ENCODE measurements at places on chromosomes 5 and 9.

GRCh38 chr5:143573568-143574170, 170.2 kb upstream of the NR3C1 start:
- no peak for DNase-seq

DNA sequence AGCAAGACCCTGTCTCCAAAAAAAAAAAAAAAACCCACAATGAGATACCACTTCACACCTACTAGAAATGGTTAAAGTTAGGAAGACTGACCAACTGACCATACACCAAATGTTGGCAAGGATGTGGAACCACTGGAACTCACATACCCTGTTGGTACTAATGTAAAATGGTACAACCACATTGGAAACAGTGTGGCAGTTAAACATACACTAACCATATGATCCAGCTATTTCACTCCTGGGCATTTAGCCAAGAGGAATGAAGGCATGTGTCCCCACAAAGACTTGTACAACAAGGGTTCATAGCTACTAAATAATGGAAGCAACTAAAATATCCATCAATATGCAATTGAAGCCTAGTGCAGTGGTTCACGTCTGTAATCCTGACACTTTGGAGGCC, 21.3 kb downstream of the NAIF1 start:
- DNase-seq = no peak

DNA sequence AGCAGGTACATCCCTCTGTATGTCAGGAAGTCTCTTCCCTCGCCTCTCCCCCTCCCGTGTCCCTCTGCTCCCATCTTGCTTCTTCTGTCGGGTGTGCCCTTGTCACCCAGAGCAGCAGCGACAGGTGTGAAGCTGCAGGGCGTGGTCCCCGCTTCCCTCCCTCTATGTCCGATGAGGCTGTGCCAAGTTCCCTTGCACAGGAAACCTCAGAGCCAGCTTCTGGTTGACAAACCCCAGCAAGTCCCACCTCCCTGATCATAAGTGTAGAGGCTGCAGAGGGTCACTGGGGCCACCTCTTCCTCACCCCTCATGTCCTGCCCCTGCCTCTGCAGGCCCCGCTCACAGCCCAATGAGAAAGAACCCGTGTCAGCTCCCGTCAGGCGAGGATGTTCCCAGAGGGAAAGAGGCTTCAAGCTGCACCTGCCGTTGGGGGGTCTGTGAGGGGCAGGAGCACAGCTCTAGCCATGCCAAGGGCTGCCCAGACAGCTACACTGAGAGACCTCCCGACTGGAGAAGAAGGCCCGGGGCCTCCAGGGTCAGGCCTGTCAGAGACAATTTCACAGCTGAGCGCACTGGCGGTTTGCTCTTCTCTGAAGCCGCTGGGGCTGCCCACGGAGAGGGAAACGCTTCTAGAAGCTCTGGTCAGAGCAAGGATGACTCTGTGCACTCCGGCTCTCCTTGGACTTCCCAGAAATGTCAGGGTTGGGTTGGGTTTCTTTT, 73.3 kb downstream of the AK8 start:
- no peak for DNase-seq

DNA sequence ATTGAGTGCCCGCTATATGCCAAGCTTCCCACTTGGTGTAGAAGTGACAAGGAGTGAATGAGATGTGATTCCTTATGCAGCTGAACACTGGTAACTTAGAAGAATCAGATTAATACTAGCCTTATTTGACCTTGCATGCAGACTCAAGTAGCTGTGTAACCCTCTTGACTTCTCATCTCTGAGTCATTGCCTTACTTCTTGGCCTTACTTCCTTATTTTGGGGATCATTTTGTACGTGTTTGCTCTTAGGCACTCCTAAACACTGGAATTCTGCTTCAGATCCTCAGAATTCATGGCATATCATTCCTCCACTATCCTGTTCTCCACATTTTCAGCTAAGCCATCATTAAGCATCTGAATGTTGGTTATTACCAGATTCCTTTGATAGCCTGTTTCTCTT, 948.9 kb upstream of the ARRDC3 start:
- no peak for DNase-seq

- no peak for DNase-seq
Observed at GRCh38 chr5:58406394-58406793, 53.5 kb downstream of the PLK2 start.

DNA sequence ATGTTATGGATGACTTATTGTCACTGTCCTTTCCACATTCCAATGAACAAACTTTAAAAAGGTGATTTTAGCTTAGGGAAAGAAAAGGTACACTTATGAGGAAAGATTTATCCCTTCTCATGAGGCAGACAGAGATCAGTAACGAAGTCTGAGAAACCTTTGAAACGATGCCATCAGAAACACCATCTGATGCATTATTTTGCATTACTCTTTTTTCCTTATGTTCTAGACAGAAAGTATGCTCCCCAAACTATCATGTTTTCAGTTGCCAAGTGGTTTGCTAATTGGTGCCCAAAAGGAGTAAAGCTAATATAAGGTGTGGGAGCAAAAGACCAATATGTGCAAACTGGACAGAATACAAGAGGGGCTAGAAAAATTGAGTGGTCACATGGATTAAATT, 397.7 kb upstream of the RIOK2 start:
- no peak for DNase-seq

GRCh38 chr5:158458086-158458485, 599.1 kb upstream of the CLINT1 start:
- DNase-seq = no peak

- no peak for DNase-seq
Observed at GRCh38 chr5:21573416-21574314, 1279.5 kb downstream of the CDH12 start.

DNA sequence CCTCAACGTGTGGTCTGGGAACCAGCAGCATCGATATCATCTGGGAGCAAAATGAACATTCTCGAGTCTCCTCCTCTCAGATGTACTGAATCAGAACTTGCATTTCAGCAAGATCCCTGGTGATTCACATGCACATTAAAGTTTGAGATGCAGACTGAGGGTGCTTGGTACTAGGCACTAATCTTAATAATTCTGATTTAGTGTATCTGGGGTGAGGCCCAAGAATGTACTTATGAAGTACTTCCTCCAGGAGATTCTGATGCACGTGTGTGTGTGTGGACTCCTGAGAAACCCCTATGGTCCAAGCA, 56.2 kb upstream of the EQTN start:
- no peak for DNase-seq

Data from activated T-helper 1 cell treated with anti-CD3 and anti-CD28 coated beads, Interleukin-2, amount 50 U/mL, for 16 hours (primary cell).